ENCODE measurements at places on chromosomes 4 and X. TPM values are rescaled to one million over a fixed set of nuclear protein-coding genes. Genes with fewer than 3 reads are reported as not detected.

Gene DOK7
- 0.26 TPM for total RNA-seq

DNA sequence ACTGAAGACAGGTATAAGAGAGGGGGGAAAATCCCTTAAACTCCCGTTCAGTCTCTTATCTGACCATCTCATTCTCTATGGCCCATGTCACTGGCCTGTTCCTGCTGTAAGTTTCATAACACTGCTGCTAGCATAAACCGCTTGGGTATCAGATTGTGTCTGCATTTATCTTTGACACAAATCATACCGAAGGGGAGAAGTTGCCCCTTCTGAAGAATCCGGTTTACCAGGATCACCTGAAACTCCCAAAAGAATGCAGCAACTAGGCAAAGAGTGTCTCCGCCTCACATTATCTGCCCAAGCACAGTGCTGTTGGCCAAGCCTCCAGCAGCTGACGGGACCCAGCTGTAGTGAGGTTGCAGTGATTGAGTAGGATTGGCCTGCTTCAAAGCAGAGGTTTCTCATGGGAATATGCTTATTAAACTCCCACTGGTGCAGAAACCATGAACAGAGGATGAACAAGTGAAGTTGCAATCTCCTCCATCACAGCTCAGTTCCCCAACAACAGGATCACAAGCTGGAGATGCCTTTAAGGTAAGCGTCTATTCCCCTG lies 71.3 kb upstream of the PUDP start:
- no peak for DNase-seq

DNA sequence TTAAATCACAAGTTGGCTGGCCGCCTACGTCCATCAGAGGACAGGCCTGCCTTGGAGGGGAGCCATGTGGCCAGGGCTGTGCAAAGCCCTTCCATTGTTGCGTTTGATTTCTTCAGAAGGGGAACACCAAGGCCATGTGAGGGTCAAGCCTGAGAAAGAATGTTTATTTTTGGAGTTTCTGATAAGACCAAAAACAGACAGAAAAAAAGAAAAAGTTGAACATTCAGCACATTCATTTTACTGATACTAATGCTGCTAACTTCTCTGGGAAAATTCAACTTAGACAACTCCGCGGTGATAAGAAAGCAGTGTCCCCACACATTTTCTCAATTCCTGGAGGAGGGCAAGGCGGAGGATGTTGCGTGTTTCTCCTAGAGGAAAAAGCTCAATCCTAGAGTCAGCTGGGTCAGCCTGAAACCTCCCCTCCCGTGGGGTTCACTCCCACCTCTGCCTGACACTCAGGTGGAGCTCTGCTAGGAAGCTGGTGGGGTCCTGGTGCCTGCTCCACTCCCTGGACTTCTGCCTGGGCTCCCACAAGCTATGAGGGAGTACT lies 63.5 kb downstream of the ANAPC4 start:
- no peak for DNase-seq

Gene H2BW2
- total RNA-seq: not detected

Gene IQCM
- 0.15 TPM for total RNA-seq

- DNase-seq: no peak
Measured at GRCh38 chr4:38157592-38157991, 197.4 kb downstream of the PTTG2 start.

Data from H9 (cell line).